ENCODE measurements at places on chromosomes 5 and 9.

- no peak for DNase-seq
These were observed 55.9 kb upstream of the IL6ST start for GRCh38 chr5:56050551-56051255.

DNA sequence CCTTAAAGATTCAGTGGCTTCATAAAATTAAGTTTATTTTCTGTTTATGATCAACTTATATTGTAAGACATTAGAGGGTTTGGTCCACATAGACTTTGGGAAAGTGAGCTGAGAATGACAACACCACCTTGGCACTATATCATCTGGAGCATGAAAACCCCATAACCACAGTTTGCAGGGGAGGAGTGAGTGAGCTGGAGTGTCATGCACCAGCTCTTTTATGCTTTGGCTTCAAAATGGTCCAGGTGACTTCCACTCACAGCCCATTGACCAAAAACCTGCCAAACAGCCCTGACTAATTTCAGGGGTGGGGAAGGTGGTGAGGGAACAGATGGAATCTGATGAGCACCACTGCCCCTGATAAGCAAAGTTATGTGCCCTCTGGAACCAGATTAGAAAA is 295.8 kb downstream of the DMRTA1 start:
- DNase-seq: no peak

GRCh38 chr5:52947851-52948250 is 41.3 kb upstream of the ITGA2 start:
- DNase-seq: no peak

DNA sequence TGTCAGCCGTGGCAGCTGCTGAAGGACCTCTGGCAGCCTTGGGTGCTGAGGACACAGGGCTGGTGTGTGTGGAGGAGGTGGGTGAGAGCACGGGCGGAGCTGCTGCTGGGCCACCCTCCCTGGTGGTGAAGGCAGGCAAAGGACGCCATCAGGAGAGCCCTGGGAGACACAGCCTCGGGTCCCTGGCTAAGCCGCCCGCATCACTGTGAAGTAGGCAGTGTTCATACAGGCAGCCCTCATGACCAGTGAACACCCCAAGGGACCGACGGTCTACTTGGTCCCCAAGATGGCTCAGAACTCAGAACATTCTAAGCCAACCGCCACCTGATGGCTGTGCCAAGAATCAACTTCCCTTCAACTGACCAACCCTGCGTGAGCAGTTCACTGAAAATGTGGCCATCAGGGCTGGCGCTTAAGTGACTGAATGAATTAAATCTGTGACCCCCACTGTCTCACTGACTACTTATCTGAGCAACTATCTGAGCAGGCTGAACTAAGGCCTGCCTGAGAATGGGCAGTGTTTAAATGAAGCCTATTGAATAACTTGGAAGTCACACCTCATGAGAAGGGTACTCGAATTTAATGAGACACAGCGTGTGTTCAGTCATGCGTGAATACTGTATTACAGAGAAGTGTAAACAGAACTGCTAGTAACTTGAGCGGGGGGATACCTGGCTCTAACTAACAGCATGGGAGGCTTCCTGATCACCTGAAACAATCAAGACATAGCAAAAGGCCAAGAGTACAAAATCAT is 54.7 kb upstream of the SIMC1 start:
- DNase-seq: no peak

GRCh38 chr9:33718987-33719386 is 76.4 kb upstream of the PRSS3 start:
- no peak for DNase-seq

- DNase-seq: no peak
These were observed 764 bp downstream of the ANKRA2 start for GRCh38 chr5:73564675-73565074.

DNA sequence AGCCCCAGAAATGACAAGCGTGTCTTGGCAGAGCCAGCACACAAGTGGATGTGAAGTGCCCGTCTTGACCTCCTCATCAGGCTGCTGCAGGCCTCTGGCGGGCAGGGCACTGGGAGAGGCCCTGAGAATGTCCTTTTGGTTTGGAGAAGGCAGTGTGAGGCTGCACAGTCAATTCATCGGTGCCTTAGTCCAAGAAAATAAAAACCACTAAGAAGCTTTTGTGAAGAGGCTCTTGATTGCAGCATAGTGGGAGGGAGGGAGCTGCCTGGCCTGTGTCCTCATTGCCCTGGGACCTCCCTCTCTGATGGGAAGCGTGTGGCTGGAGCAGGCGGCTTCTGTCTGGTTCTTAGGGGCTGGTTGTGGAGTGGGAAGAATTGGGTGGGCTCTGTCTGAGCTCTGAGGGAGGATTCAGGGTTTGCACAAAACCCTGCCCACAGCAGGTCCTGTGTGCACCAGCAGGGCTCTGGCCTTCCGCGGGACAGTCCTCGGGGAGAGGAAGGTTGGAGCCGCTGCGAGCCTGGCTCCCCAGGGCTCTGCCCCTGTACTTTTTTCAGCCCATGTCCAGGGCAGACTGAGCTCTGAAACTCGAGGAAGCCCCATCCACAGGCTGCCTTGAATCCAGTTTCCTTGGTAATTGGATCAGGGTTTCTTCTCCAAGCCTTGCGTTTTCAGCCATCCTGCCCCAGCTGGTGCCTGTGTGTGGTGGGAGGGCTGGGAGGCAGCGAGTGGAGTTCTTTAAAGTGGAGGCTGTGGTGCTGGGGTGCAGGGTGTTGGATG is 1.1 kb downstream of the HRCT1 start:
- no peak for DNase-seq

DNA sequence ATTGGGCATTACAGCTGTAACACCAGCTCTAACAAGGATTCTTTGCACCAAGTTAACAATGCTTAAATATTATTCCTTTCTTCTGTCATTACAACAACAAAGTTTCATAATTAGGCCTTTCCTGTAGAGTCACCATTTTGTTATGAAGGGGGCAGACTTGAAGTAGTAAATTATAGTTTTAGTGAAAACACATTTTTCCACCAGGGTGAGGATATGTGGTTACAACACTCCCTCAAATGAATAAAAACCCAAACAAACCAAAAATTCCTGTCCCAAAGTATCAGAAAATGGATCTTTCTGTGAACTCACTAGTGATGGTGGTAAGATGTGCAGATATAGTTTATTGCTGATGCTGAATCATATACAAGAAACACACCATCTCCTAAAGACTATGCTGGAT is 250.5 kb upstream of the TUT7 start:
- peak; percentile 52 for DNase-seq
